Choroid plexus epithelial cell (primary cell): ENCODE measurements at places on chromosomes 3 and 15.

- no peak for DNase-seq
Measured at GRCh38 chr3:14645453-14645852, 6.1 kb upstream of the CCDC174 start.

DNA sequence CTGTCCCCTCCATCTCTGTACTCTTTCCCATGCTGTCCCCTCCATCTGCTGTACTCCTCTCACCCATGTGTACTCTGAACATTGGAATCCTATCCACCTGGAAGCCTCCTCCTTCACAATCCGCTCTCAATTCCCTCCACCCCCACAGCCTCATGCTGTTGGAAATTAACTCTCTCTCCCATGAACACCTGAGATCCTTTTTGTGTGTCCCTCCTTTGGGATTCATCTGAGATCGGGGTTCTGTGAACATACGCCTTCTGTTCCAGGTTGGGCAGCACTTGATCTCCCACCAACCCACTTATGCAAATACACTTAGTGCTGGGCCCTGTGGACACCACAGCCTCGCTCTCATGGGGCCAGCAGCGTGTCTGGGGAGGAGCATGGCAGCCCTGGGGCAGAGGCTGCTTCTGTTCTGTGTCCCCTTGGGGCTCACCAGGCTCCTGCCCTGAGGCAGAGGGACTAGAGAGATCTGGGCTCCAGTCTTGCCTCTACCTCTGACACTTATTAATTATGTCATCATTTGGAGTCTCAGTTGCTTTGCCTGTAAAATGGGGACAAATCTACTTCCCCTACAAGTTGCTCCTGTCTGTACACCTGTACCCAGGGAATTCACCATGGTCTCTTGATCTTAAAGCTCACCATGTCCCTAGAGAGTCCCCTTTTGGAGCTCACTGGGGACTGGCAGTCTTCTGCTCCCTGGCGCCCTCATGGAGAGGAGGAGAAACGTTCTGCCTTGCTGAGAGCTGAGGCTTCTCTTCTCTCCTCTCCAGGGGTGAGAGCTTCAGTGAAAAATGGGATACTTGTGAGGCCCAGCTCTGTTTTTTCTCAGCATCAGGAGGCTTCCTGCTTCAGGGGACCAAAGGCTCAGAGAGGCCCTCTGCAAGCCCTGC lies 42.7 kb downstream of the ITGA11 start:
- DNase-seq = no peak

- no peak for DNase-seq
Measured at GRCh38 chr3:75332794-75333193, 331.3 kb upstream of the FRG2C start.

GRCh38 chr3:33037471-33037870 lies 59.5 kb downstream of the GLB1 start:
- DNase-seq = no peak

DNA sequence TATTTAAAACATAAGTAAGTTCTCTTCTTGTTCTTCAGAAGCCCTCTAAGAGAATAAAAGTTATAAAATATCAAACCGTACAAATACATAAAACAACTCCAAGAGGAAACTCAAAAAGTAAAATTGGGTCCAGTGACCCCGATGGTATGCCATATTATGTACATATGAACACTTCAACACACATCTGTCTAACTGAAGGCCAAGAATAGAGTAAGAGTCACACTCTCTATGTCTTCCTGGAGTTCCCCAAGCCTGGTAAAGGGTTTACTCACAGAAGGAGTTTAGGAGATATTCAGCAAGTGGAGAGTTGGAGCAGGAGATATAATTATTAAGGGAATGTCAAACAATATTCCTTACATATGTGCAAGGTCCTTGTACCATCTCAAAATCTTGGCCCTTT lies 101.3 kb upstream of the EIF1B start:
- no peak for DNase-seq

DNA sequence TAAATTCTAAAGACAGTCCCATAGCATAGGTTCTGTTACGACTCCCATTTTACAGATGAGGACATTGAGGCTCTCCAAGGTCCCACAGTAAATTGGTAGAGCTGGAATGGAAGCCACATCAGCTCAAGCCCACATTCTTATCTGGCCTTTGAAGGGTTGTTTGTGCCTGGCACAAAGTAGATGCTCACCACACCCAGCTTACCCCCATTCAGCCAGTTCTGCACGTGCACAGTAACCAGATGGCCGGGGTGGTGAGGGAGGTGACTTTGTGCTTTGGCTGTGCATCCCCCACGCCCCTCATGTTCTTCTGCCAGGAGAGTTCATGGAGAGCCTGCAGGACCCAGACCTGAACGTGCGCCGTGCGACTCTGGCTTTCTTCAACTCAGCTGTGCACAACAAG lies 16.2 kb downstream of the RPL32 start:
- no peak for DNase-seq

DNA sequence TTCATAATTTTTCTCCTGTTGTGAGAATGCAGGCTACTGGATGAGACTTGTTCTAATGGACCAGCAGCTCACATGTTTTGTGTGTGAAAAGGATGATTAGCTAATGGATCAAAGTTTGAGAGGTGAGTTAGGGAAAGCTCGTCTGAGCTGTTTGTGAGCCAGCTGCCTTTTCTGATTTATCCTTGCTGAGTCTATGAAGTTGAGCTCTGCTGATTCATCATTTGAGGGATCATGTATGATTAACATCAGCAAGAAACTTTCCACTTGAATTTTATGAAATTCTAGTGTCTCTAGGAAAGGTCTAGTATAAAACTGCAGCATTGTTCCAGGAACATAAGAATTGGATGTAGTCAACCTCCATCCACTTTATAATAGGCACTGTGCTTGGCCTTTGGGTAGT lies 698.7 kb downstream of the NTRK3 start:
- no peak for DNase-seq

- no peak for DNase-seq
Measured at GRCh38 chr3:82999777-83000176, 1238.3 kb upstream of the GBE1 start.
